ENCODE measurements at places on chromosomes 11 and 22.

GRCh38 chr11:326842-327580, 6.4 kb upstream of the IFITM3 start:
- no peak for DNase-seq

DNA sequence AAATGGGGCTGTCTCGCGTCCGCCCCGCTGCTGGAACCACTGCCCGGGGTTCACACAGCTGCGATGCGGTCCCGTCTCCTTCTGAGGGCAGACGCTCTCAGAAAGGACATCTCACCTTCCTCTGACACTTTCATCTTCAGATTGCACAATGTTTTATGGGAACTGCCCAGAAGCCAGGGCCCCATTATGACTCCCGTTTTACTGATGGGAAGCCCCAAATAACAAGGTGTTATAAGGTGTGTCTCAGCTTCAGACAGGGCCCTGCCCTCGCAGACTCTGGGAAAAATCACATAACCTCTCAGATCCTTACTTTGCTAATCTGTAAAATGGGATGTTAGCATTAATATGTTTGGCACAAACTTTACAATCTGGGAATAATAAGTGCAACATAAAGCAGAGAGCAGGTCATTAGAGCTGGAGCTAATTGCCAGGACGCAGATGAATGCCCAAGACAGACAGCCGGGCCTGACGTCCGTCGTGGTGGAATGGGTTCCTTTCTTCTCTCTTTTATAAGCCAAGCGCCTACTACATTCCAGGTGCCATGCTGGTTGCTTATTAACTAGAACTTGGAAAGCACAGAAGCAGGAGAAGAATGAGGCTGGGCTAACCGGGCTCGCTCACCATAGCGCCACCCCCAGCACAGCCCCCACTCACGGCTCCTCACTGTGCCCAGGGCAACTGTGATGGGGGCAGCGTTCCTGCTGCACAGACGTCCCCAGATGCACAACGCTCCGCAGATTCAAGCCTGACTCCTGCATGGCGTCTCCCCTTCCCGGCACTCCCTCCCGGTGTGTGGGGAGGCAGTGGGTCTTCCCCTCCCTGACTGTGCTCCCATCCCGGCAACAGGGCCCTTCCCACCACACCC, 43.8 kb downstream of the TRMU start:
- no peak for DNase-seq

DNA sequence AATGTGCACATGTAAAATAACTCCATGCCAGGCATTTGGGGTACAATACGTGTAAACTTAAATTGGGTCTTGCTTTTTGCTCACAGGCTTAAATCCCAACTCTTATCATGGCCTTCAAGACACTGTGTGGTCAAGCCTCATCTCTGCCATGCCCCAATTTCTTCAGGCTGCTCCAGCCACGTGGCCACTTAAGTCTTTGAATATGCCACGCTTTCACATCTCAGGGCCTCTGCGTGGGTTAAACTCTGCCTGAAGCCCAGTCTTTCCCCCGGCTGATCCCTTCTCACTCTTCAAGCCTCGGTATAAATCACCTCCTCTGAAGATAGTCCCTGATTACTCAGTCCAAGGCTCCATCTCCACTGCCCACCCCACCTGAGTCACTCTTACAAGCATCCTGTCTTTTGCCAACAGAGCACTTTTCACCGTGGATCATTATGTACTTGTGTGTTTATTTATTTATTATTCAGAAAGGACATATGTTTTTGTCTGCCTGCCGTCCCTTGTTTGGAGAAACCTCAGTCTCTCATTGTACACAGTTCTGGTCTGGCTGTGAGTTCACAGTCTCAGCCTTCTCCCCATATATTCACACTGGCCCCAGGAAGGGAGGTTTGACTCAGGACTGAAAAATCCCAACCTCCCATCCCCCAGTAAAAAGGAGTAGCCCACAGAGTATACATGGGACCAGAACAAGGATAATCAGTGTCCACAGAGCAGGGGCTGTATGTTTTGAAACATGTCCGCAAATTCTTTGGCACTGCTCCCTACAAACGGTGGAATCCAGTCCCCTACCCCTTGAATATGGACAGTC, 344.7 kb downstream of the MN1 start:
- DNase-seq, result no peak

DNA sequence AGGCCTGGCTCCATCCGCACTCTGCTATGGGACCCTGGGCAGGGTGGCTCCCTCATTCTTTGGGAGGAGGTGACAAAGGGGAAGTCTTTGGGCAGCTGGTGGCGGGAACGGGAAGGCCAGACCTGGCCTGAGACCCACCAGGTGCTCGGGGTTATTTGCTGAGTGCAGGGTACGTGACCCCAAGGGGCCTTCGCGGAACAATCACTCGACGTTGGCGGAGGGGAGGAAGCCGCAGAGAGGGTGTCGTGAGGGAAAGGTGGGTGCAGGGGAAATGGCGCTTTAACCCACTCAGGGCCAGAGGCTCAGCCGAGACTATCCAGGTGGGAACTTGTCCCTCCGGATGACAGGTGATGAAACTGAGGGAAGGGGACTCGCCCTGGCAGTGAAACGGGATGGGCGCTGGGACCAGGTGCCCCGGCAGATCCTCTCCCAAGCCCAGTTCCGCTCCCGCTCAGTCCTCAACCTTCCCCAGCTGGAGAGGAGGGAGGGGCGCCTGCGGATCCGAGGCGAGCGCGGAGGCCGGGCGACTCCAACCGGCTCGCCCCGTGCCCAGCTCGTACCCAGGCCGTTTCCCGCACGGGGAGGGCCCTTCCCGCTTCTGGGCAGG, 911 bp downstream of the A4GALT start:
- no peak for DNase-seq

DNA sequence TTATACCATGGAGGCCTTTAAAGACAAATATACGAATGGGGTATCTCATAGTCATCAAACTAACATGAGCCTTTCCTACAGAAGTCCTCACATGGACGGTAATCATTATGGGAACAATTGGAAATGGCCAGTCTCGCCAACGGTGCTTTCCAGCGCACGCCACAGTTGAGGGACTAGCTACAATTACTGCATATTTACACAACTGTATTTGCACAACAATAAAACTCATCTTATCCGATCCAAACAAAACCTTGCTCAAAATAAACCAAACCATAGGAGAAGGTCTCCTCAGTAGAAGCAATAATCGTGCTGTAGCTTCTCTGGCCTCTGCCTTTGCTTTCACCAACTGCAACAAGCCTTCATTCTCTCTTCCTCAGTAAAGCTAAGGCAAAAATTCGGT, 5.9 kb downstream of the CADM1 start:
- no peak for DNase-seq

GRCh38 chr22:37431801-37432707, 4.8 kb upstream of the ELFN2 start:
- DNase-seq, result no peak

GRCh38 chr11:78081583-78081982, 1.9 kb upstream of the NDUFC2 start:
- no peak for DNase-seq

DNA sequence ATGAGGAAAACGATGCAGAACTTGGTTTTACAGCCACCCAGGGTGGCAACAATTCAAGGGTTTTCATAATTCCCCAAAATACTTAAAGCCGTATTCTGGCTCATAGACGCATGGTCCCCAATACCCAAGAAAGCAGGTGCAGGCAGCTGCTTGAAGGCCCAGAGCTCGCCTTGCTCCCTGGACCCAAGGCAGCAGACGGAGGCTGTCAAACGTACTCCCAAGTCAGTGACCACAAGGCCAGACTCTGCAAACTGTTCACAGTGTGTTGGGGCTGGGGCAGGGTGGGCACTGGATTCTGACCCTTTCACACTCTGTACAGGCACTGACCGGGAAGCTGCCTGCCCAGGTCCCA, 21.5 kb downstream of the TMEM184B start:
- no peak for DNase-seq

Measured in stimulated activated CD4-positive, alpha-beta T cell treated with anti-CD3 and anti-CD28 coated beads, Interleukin-1b, Interleukin-23, amount 100 ng/mL, for 1 hour (primary cell).